ENCODE measurements at places on chromosomes 16 and 17.
A peak's percentile ranks its signal among the peaks of the same experiment; 100 is the strongest.

DNA sequence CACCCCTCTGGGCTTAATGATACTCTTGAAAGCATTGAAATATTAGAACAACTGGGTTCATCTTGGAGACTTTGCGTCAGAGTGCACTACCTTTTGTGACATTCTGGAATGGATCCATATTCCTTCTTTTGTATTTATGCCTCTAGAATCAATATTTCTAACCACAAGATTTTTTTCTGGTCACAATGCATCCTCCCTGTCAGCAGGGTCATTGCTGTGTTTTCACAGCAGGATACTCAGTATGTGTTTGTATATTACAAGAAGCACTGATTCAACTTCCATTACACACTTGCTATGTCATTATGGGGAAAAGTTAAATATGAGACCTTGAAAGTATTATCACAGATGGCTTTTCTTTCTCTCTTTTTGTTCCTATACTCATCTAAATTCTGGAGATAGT is 370.0 kb downstream of the HS3ST3B1 start:
- DNase-seq, result no peak

GRCh38 chr17:56351675-56352074 is 198.4 kb downstream of the ANKFN1 start:
- no peak for DNase-seq

DNA sequence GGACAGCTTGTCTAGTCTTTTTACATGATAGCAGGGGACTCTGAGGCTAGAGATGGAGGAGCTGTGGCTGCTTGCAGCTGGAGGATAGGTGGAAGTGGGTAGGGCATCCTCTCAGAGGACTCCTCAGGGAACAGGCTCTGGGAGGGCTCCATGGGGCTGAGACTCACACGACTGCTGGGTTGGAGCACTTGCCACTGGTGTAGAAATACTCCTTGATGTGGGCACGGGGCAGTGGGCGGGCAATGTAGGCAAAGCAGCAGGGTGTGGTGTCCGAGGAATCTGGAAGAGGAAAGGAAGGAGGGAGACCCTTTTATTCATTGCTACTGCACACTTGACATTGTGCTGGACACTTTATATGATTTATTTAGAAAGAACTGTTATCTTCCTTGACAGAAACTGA is 1.8 kb downstream of the CCL5 start:
- DNase-seq, result no peak

DNA sequence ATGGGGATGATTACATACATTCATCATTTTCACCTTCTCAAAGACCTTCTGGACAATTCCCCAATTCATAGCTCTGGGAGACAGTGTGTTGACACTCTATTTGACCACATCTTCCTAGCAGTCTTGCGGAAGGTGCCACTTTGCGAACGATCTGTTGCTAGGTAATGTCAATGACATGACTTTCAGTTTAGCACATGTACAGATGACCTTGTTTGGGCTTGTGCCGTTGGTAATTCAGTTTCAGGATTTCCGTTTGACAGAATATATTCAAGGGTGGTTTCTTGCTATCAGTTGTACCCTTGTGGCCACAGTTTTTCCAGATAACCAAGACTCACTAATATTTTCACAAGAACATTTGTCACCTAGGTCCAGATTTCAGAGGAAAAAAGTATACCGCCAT is 478.2 kb downstream of the WWOX start:
- DNase-seq, result no peak

DNA sequence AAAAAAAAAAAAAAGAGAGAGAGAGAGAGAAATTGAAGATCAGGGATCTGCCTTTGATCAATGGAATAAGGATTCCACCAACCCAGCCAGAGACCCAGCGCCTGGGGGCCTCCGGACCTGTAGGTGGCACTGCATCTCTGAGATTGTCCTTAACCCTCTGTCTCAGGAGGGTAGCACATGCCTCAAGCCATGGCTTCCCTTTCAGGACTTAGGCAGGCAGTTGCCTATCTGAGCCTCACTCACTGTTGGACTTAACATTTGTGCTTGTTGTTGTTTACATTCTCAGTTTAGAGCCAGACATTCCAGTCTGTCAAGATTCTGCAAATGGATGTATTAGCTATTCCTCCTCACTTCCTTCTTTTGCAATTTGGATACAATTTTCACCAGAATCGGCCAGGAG is 5.1 kb upstream of the SCNN1B start:
- DNase-seq, result no peak

- DNase-seq, result peak; percentile 84
Observed at GRCh38 chr17:35764123-35764991, 3.7 kb downstream of the C17orf50 start.

- DNase-seq, result no peak
Observed at GRCh38 chr17:49117587-49118230, 14.9 kb upstream of the B4GALNT2 start.

DNA sequence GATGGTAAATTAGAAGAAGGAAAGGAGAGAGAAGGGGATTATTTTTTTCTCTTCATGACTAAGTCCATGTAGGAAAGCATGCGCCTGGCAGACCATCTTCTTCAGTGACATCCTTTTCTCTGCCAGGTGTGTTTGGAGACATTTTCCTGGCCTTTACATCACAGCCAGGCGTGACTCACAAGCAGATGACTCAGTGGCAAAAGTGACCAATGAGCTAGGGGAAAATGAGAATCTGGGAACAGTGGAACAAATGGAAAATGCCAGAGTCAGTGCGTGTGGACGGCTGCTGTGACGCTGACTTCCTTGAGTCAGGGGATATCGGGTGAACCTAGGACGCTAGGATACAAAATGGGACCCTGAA is 9.4 kb downstream of the KIAA0513 start:
- DNase-seq, result peak; percentile 64

- no peak for DNase-seq
Observed at GRCh38 chr17:37826497-37827430, 81.9 kb upstream of the HNF1B start.
